Amygdala (tissue), 56 donors: ENCODE measurements at places on chromosomes 13 and 19.

GRCh38 chr13:102536695-102537485 is 59.9 kb upstream of the TPP2 start:
- no peak for DNase-seq

- DNase-seq: no peak
Measured at GRCh38 chr13:80109303-80109702, 231.6 kb downstream of the SPRY2 start.

- DNase-seq: no peak
Measured at GRCh38 chr13:113786262-113786841, 27.3 kb downstream of the TMEM255B start.

DNA sequence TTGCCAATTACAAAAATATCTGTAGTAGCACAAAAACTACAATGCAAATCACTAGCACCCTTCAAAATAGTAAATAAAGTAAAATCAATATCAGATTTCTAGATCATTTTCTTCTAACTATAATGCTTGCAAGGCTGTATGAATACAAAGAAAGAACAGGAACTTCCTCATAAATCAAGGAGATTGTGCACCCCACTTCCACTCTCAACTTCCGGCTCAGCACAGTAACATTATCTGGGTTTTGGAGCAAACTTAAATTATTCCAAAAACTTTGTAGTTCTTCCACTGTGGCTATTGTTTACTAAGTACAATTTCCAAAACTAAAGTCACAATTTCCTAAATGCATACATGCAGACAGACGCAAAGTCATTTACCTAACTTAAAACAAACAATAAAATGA is 778.3 kb upstream of the SLC10A2 start:
- DNase-seq: no peak

DNA sequence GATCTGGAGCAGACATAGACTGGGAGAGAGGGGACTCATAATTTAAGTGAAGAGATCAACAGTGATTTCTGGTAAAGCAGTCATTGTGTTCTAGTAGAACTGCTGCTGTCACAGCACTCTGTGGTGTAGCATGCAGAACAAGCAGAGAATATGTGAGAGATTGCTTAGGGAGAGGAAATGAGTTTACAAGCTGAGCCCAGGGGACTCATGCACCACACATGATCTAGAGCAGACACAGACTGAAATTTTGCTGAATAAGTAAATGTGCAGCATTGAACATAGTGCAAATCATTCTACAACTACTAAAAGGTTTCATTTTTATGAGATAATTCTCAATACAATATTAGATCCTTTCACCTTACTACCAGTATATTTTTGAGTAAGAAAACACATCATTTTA is 125.7 kb downstream of the MYO16 start:
- no peak for DNase-seq

DNA sequence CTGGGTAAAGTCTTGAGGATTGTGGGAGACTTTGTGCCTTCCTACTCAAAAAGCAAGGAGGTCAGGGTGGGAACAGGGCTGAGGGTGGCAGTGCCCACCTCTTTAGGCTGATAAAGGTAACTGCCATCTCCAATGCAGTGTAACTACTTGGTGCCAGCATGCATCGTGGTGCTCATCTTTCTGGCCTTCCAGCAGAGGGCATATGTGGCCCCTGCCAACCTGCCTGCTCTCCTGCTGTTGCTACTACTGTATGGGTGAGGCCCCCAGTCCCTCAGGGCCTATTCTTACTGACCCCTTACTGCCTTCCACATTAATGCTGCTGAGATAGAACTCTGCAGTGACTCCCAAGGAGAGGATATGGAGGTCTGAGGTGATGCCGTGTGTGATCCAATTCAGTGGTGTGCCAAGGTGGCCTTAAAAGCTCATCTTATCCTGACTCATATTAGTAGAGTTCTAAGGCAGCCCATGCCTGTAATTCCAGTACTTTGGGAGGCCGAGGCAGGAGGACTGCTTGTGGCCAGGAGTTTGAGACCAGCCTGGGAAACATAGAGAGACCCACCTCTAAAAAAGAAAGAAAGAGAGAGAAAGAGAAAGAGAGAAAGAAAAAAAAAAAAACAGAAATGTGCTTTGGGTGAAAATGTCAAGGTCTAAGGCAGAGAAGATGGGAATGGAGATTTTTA is 9.7 kb upstream of the ARHGAP45 start:
- DNase-seq: no peak

- DNase-seq: no peak
Measured at GRCh38 chr13:21813844-21814243, 143.0 kb downstream of the FGF9 start.

GRCh38 chr19:18292810-18293641 is 11.6 kb upstream of the JUND start:
- peak; percentile 69 for DNase-seq

GRCh38 chr13:72043366-72043765 is 176.4 kb upstream of the DACH1 start:
- no peak for DNase-seq

DNA sequence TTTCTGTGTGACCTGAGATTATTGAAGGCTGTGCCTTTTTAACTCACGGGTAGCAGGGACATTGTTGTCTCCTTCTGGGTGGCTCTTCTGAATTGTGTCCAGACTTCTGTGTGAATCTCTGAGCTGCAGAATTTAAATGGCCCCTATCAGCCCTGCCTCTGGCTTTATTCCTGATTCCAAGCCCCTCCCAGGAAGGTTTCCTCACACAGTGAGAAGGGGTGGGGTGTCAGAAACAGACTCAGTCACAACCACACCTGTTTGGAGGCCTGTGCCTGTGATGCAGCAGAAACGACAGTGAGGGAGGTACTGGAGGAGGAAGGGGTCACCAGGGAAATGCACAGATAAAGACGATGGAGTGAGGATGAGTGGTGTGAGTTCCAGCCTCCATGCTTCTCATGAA is at the start of gene CLC:
Gene CLC (minus strand): TSS at position 139 of the 400 bp plus-strand sequence. CDS start 77 bp downstream, at position 62.
- no peak for DNase-seq

DNA sequence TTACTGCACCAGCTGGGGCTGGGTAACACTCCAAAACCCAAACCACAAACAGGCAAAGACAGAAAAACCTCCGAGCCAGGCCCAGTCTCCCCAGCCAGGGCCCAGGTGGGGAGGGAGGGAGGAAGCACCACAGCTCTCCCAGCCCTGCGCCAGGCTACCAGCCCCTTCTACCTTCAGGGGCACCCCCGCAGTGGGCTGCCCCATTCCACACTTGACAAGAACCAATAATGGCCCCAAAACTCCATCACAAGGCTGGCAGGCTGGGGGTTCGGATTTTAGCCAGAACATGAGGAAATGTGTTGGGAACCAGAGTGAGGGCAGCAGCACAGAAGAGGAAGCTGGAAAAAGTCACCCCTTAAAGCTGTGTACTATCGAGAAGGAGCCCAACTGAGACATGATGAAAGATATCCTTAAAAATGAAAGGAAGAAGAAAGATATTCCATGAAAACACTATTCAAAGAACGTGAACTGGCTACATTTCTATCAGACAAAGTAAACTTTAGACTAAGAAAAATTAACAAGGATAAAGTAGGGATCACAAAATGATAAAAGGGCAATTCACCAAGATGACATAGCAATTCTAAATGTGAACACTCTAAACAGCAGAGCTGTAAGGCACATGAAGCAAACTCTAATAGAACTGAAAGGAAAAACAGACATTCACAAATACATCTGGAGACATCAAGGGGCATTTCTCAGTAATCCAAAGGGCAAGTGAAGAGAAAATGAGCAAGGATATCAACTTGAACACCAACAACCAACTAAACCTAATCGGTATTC is 12.9 kb downstream of the TUBGCP3 start:
- no peak for DNase-seq

DNA sequence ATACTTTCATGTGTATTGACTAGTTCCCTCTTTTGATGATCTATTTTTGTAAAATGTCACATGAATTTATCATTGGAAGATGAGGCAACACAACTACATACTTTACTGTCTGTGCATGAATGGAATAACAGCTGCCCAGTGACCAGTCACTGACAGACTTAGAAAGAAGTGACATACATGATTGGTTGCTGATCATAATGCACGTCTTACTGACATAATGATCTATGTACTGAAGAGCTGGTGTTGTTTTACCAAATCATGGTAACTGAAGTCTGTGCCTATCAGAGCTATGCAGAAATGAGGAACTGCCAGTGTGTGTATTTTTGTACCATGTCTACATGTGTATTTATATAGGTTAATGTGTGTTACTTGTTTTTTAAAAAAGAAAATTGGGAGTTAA is 26.5 kb downstream of the GPR18 start:
- DNase-seq: no peak

GRCh38 chr19:32201211-32201610 is 144.2 kb upstream of the ZNF507 start:
- DNase-seq: no peak
